Breast epithelium (tissue), 4 donors: ENCODE measurements at places on chromosomes 11 and 22. TPM values are rescaled to one million over a fixed set of nuclear protein-coding genes. Genes with fewer than 3 reads are reported as not detected.

GRCh38 chr11:7591987-7592386, 78.2 kb downstream of the PPFIBP2 start:
- H3K27me3 ChIP-seq, result no peaks in the 10 kb centered on the region
- H3K4me1 ChIP-seq, result peaks cover 26% of the 10 kb centered on the region
- no peaks in the 10 kb centered on the region for H3K36me3 ChIP-seq

- no peak overlapping the region for H3K27ac ChIP-seq
- peaks cover 3% of the 10 kb centered on the region for H3K27me3 ChIP-seq
- no peaks in the 10 kb centered on the region for H3K4me1 ChIP-seq
- no peak for DNase-seq
- H3K36me3 ChIP-seq, result no peaks in the 10 kb centered on the region
These were observed 19.7 kb downstream of the ISX start for GRCh38 chr22:35085621-35086020.

- H3K27ac ChIP-seq, result no peak overlapping the region
- no peaks in the 10 kb centered on the region for H3K27me3 ChIP-seq
- H3K4me3 ChIP-seq, result no peak overlapping the region
- H3K36me3 ChIP-seq, result no peaks in the 10 kb centered on the region
- H3K4me1 ChIP-seq, result no peaks in the 10 kb centered on the region
- DNase-seq, result no peak
These were observed 110.0 kb upstream of the KIRREL3 start for GRCh38 chr11:127110542-127110941.

Gene GPR137
- 11.1 TPM for total RNA-seq

- H3K4me3 ChIP-seq, result no peak overlapping the region
- H3K4me1 ChIP-seq, result no peaks in the 10 kb centered on the region
- H3K36me3 ChIP-seq, result no peaks in the 10 kb centered on the region
These were observed 282.9 kb downstream of the LUZP2 start for GRCh38 chr11:24779791-24780190.
